ENCODE measurements at places on chromosomes 1 and 21.

DNA sequence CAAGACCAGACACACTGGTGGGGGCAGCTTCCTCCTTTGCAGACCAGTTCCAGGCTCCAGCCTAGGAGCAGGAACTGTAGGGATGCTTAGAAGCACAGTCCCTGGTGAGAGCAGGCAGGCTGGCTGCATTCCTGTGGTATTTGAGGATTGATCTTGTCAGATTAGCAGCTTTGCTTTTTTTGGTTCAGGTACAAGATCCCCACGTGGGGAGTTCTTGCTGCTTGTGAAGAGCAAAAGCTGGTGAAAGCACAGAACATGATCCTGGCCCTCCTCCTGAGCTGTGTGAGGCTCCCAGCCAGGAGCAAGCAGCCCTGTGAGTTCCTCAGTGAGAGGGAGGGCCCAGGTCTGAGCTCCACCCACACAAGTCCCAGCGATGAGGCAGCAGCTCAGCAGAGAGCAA lies 75.3 kb upstream of the ARTN start:
- peaks cover 3% of the 10 kb centered on the region for H3K4me1 ChIP-seq
- DNase-seq = no peak
- H3K27me3 ChIP-seq = no peaks in the 10 kb centered on the region
- no peak overlapping the region for H3K27ac ChIP-seq
- no peak overlapping the region for H3K4me3 ChIP-seq
- peaks cover 26% of the 10 kb centered on the region for H3K36me3 ChIP-seq

- H3K4me1 ChIP-seq = no peaks in the 10 kb centered on the region
- no peak overlapping the region for H3K4me3 ChIP-seq
- no peak for DNase-seq
- H3K27me3 ChIP-seq = peaks cover 6% of the 10 kb centered on the region
Observed at GRCh38 chr1:13461977-13462376, 51.7 kb downstream of the PRAMEF20 start.

DNA sequence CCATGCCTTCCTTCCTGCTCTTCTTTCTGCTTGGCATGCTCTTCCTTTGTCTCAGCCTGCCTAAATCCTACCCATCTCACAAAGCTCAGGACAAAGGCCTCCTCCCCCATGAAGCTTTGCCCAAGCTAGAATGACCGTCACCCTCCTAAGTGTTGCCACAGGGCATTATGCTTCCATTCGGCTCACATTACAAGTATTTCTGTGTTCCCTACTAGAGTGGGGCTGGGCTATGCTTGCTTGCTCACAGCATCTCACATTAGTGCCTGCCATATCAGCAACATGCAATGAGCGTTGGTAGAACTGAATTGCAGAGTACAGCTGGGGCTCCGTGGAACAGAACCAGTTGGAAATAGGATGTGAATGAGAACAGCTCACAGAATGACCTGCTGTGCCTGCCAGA lies 82.8 kb downstream of the CD58 start:
- H3K36me3 ChIP-seq = no peaks in the 10 kb centered on the region
- no peak overlapping the region for H3K4me3 ChIP-seq
- no peaks in the 10 kb centered on the region for H3K27me3 ChIP-seq
- peaks cover 13% of the 10 kb centered on the region for H3K4me1 ChIP-seq
- no peak overlapping the region for H3K27ac ChIP-seq

DNA sequence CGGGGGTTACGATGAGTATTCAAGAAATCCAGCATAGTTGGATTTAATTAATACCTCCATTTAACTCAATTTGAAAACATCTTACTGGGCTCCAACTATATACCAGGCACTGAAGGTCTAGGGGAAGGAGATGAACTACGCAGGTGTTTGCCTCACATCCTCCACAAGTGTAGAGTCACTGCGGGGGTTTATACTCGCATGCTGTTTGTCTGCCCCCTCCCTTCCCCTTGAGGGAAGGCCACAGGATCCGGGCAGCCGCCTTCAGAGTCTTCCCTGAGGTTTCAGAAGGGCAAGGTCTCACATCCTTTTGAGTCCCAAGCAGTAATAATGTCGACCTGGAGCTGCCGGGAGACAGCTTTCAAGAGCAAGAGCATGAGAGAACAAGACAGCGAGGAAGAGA lies 142.4 kb upstream of the GALNT2 start:
- DNase-seq = no peak
- no peak overlapping the region for H3K4me3 ChIP-seq
- H3K4me1 ChIP-seq = no peaks in the 10 kb centered on the region
- no peak overlapping the region for H3K27ac ChIP-seq
- H3K27me3 ChIP-seq = peaks cover 17% of the 10 kb centered on the region

DNA sequence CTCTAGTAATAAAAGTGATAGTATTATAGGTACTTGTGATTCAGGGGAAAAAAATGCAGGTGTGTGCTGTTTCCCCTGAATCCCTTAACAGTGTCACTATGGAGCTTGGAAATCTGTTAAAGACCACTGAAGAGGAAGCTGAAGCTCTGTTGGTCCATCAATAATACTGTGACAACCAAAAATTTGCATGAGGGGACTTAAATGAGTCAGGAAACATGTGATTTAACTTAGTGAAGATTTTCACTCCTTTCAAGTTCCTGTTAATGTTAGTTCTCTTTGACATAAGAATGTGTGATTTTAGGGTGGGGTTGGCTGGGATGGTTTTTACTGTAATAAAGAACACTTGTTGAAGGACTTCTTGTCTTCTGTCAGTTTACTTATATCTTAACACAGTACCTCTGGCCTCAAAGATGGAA lies 32.0 kb downstream of the VANGL2 start:
- peaks cover 75% of the 10 kb centered on the region for H3K4me1 ChIP-seq
- no peak for DNase-seq
- peak overlapping the region; percentile 25 for H3K4me3 ChIP-seq
- H3K36me3 ChIP-seq = peaks cover 20% of the 10 kb centered on the region
- peak overlapping the region; percentile 90 for H3K27ac ChIP-seq

DNA sequence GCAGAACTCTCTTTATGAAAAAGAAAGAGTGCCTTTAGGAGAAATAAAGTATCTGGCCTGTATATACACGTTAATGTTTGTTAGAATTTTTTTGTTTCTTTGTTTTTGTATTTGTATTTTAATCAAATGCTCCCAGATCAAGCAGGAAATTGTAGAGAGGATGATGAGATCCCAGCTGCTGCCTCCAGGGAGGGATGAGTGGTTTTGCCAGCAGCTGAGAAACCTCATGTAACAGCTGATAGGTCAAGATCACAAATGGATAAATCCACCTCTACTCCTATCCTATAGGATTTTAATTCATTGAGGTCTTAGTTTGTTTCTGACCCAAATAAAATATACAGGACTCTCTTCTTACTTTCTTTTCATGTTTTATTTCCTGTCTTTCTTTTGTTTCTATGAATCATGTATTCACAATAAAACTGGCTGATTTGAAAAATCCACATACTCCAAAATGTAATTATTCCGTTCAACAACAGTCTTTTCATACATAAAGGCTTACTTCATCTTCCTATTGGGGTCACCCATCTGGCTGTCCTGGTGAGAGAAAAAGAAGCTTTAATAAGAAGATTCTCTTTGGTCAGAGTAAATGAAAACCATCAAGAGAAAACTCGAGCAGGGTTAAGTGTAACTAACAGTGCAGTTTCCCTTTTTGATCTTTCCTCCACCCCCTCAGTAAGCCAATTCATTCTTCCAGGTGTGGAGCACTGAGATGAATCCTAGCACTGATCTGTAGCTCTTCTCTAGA lies 129.3 kb upstream of the PLPPR5 start:
- no peak for DNase-seq
- H3K4me3 ChIP-seq = no peak overlapping the region
- H3K4me1 ChIP-seq = no peaks in the 10 kb centered on the region

GRCh38 chr1:8136766-8137165 lies 110.7 kb upstream of the ERRFI1 start:
- H3K27me3 ChIP-seq = peaks cover 26% of the 10 kb centered on the region
- DNase-seq = no peak
- no peaks in the 10 kb centered on the region for H3K36me3 ChIP-seq
- peaks cover 6% of the 10 kb centered on the region for H3K4me1 ChIP-seq
- no peak overlapping the region for H3K27ac ChIP-seq
- H3K4me3 ChIP-seq = no peak overlapping the region

- H3K4me1 ChIP-seq = peaks cover 5% of the 10 kb centered on the region
- H3K27ac ChIP-seq = no peak overlapping the region
- H3K36me3 ChIP-seq = no peaks in the 10 kb centered on the region
- peaks cover 22% of the 10 kb centered on the region for H3K27me3 ChIP-seq
- no peak for DNase-seq
Observed at GRCh38 chr1:220430059-220430458, 97.9 kb upstream of the MARK1 start.

- no peak for DNase-seq
- no peaks in the 10 kb centered on the region for H3K4me1 ChIP-seq
- no peak overlapping the region for H3K27ac ChIP-seq
- no peaks in the 10 kb centered on the region for H3K36me3 ChIP-seq
Observed at GRCh38 chr1:163824490-163824889, 502.7 kb downstream of the NUF2 start.

DNA sequence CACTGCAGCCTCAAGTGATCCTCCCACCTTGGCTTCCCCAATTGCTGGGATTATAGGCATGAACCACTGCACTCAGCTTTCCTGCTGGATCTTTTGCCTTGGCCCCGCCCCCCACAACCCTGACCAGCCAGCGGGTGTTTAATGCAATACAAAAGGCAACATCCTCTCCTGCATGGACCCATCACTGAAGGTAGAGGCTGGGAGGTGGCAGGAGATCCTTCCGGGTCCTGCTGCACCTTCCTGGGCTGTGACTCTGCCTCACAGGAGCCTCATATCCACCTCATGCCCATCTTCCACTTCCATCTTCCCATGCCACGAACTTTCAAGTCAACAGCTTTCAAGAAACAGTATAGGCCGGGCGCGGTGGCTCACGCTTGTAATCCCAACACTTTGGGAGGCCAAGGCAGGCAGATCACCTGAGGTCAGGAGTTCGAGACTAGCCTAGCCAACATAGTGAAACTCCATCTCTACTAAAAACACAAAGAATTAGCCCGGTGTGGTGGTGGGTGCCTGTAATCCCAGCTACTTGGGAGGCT lies 11.7 kb upstream of the WNT9A start:
- no peak overlapping the region for H3K27ac ChIP-seq
- no peak overlapping the region for H3K4me3 ChIP-seq
- H3K4me1 ChIP-seq = no peaks in the 10 kb centered on the region
- H3K36me3 ChIP-seq = no peaks in the 10 kb centered on the region

GRCh38 chr21:19608101-19608621 lies 1204.6 kb upstream of the TMPRSS15 start:
- H3K27me3 ChIP-seq = no peaks in the 10 kb centered on the region
- H3K36me3 ChIP-seq = no peaks in the 10 kb centered on the region
- no peak overlapping the region for H3K4me3 ChIP-seq

DNA sequence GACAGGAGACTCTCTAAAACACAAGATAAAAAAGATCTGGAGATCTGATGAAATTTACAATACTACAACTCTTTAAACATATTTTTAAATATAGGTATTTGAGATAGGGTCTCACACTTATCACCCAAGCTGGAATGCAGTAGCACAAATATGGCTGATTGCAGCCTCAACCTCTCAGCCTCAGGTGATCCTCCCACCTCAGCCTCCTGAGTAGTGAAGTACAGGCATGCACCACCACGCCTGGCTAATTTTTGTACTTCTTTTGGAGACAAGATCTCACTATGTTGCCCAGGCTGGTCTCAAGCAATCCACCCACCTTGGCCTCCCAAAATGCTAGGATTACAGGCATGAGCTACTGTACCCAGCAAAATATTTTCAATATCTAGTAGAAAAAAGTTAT lies 170.0 kb upstream of the NR5A2 start:
- no peaks in the 10 kb centered on the region for H3K36me3 ChIP-seq
- H3K4me1 ChIP-seq = peaks cover 8% of the 10 kb centered on the region
- no peak overlapping the region for H3K27ac ChIP-seq
- no peak for DNase-seq
- H3K4me3 ChIP-seq = no peak overlapping the region
- peaks cover 21% of the 10 kb centered on the region for H3K27me3 ChIP-seq

- no peak overlapping the region for H3K27ac ChIP-seq
- H3K4me1 ChIP-seq = no peaks in the 10 kb centered on the region
- H3K27me3 ChIP-seq = peaks cover 6% of the 10 kb centered on the region
- DNase-seq = no peak
Observed at GRCh38 chr1:88509379-88509778, 174.7 kb upstream of the PKN2 start.

DNA sequence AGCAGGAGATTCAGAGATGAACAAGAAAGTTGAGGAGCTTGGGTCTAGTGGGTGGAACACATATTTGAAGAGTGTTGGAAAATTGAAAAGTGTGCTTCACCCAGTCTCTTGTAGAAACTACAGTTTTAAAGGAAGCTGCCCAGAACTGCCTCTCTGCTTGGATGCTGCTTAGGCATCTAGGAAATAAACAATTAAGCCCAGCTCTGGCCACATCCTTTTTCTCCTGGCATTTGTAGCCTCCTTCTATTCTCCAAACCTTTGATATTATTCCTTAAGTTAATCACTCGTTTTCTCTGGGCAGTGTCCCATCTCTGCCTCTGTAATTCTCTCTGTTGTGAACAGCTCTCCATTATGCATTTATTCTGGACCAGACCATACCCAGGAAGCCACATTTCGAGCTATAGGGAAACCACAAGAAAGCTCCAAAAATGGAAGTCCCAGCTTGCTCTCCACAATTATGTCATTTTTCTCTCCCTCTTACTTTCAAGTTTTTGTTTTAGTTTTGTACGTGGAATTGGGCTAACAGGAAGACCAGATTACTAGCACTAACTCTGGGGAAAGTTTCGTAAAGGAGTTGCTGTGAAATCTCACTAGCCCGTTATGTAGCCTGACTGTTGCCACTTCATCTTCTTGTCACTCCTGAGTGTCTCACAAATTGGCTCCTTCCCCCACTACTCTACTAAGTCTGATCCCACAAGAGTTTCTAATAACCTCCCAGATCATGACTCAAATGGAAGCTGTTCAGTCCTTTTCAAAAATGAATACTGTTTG lies 102.2 kb downstream of the NTMT2 start:
- DNase-seq = no peak
- H3K36me3 ChIP-seq = no peaks in the 10 kb centered on the region
- H3K4me3 ChIP-seq = no peak overlapping the region
- peaks cover 8% of the 10 kb centered on the region for H3K4me1 ChIP-seq
- no peak overlapping the region for H3K27ac ChIP-seq
- no peaks in the 10 kb centered on the region for H3K27me3 ChIP-seq

DNA sequence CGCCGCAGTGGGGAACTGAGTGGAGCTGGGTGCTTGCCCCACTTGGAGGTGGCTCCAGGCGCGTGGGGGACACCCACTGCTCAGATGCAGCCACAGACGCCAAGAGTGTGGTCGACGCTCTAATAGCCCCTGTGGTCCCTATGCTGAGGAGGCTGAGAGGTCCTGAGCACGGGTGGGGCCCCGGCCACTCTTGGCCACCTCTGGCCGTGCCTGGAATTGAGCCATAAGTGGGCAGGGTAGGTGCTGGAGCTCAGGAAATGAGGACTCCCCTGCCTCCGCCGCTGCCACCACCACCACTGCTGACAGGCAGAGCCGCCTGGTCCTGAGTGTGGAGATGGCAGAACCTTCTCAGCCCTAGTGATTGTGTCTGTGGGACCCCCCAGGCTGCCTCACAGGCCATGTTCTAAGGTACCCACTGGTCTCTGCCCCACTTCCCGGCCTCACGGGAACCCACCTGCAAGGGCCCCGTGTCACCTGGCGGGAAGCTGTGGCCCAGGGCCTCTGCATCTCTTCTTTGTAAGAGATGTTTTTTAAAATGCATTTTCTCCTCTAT lies 34.6 kb upstream of the DIP2A start:
- H3K4me1 ChIP-seq = peaks cover 25% of the 10 kb centered on the region
- H3K36me3 ChIP-seq = peaks cover 74% of the 10 kb centered on the region
- no peaks in the 10 kb centered on the region for H3K27me3 ChIP-seq
- peak; percentile 48 for DNase-seq

- no peak overlapping the region for H3K4me3 ChIP-seq
- no peak overlapping the region for H3K27ac ChIP-seq
- no peaks in the 10 kb centered on the region for H3K27me3 ChIP-seq
- no peaks in the 10 kb centered on the region for H3K36me3 ChIP-seq
- peaks cover 9% of the 10 kb centered on the region for H3K4me1 ChIP-seq
- no peak for DNase-seq
Observed at GRCh38 chr21:17848228-17848627, 29.1 kb upstream of the C21orf91 start.

Measured in activated T-cell treated with anti-CD3 and anti-CD28 coated beads, Interleukin-2, amount 50 U/mL, for 24 hours (primary cell).